ENCODE measurements at places on chromosomes 7 and 10. TPM values are rescaled to one million over a fixed set of nuclear protein-coding genes. Genes with fewer than 3 reads are reported as not detected.

- no peak for DNase-seq
Observed at GRCh38 chr10:125711110-125711750, 8.3 kb upstream of the EDRF1 start.

- DNase-seq: no peak
Observed at GRCh38 chr10:61751599-61751998, 88.9 kb downstream of the CABCOCO1 start.

DNA sequence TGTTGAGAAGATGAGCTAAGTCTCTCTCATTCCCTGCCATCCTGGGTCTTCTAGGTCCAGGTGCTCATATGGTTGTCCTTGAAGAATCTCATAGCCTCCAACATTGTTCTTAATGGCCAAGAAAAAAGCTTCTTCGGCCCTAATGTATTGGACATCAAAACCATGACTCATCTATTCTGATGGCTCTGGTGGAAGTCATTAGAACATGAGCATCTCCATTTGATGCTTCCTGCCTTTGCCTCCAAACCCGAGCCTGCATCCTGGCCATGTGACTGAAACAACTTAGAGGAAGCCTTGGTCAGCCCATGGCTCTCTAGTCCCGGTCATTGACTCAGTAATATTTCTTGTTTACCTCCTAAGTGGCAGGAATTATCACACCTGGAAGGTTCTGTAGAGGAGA, 264.1 kb upstream of the FZD8 start:
- no peak for DNase-seq

DNA sequence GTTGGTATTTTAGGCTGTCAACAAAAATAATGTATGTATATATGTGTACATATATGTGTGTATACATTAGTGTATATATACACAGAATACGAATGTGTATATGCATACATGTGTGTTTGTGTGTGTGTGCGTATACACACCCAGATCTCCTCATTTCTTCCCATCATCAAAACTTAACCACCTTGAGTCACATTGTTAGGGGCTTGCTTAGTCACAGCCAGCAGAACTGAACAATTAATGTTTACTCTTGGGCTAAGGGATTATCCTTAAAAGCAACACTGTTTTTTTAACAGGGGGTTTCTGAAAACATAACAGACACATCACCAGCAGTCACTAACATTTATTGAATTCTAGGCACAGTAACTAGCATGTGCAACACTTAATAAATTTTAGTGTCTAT, 83.0 kb upstream of the ASAH2 start:
- no peak for DNase-seq

Gene CCL24
- 2.3 TPM for polyA plus RNA-seq

Gene CYP26A1
- not detected for polyA plus RNA-seq

DNA sequence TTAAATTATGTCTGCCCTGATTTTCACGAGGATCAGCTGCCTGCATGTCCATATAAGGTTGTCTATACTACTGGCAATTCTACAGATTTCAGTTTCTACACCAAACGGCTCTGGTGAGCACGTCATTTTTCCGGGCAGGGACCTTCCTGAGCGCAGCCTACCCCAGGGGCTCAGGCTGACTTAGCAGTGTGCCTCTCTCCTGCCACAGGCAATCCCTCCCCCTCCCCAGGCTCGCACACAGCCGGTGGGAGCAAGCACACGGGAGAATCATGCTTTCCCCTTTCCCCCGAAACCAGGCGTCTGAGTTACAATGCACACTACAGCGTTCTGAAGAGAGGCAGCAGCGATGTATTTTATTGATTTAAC, 1.7 kb downstream of the KLF6 start:
- DNase-seq: no peak

DNA sequence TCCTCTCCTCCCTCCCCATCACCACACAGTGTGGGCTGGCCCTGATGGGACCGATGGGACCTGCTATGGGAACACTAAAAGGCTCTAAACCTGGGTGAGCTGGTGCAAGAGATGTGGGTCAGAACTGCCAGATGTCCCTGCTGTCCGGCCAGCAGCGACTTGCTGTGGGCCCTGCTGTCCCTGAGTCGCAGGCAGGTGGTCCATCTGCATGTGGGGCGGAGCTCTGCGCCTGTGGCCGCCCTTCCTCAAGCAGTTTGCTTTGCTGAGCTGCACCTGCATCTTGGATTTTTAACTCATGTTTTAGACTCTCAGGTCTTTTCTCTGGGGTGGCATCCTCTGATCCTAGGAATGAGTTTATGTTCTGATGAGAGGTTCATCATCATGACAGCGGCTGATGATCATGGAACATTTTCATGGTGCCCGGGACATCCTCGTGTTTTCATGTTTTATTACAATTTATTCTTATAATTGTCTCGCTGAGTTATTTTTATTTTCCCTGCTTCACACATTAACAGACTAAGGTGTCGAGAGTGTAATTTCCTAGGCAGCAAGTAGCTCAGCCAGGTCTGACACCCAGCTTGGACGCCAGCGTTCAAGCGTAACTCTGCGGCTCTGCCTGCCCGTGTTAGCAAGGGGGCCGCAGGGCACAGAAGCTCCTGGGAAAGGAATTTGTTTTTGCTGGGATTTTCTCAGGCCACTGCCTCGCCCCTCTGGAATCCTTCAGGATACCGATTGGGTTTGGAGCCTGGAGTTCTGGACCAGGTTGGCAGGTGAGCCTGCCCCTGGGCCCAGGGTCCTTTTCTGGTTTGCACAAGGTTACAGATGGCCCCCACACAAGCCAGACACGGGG, 615.2 kb upstream of the FOXK1 start:
- DNase-seq: no peak

Gene CYP3A7
- polyA plus RNA-seq: 14.2 TPM

DNA sequence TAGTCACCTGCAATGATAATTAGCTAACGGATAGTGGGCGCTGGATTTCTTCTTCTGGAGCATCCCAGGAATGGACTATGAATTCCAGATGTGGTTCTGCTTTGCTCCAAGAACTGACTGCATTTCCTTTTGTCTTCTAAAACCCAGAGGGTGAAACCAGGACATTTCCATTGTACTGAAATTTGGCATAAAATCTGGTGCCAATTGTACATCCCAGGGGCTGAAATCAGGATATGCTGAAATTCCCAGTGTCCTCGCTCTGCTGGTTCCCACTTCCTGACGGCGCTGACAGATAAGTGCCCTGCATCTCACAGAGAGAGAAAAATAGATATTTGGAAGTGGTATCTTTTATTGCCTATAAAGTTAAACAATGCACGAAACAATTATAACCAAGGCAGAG, 31.9 kb downstream of the RBM20 start:
- no peak for DNase-seq

Gene RTKN2
- polyA plus RNA-seq: 13.4 TPM

- no peak for DNase-seq
Observed at GRCh38 chr10:79159785-79160184, 91.0 kb downstream of the ZMIZ1 start.

Gene PRDX3
- polyA plus RNA-seq: 271 TPM

Gene OR9A2
- polyA plus RNA-seq: not detected

DNA sequence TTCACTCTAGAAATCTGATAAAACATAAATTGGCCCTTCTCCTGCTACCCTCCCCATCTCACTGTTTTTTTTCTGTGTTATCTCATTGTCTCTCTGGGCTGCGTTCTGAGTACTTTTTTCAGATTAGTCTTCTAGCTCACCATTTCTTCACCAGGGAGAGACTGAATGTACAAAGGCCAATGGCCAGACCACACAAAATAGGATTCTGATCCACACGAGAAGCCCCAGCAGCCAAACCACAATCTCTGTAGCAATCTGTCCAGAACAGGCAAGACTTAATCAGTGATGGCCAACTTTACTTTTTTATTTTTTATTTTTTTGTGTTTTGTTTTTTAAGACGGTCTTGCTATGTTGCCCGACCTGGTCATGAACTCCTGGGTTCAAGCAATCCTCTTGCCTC, 55.9 kb upstream of the PAPSS2 start:
- no peak for DNase-seq

GRCh38 chr7:20304366-20304765, 26.3 kb upstream of the ITGB8 start:
- no peak for DNase-seq

DNA sequence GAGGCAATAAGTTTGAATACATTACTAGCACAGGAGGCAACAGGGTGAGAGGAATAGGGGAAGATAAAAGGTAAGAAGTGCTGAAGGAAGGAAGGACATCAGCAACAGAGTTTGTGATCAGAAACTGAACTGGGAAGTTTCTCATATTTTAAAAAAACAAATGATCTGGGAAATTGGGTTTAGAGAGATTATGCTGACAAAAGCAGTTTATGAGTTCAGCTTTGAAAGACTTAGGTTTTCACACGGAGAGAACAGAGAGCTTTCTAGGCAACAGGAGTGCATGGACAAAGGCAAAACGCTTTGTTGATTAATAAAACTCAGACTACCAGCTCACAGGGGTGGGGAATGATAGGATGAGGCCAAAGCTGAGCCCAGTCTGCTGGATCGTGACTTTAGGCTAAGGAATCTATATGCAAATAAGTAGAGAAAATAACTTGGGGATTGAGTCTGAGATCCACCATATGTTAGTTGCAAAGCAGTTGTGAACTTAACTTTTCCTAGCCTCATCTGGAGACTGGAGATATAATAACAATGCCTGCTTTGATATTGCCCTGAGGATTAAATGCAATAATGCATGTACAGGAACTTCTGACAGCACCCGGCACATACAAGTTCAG, 4.2 kb downstream of the OSBPL3 start:
- no peak for DNase-seq

- no peak for DNase-seq
Observed at GRCh38 chr7:126210707-126211106, 1042.0 kb downstream of the GRM8 start.

GRCh38 chr7:123522066-123522465, 12.3 kb downstream of the IQUB start:
- DNase-seq: no peak

DNA sequence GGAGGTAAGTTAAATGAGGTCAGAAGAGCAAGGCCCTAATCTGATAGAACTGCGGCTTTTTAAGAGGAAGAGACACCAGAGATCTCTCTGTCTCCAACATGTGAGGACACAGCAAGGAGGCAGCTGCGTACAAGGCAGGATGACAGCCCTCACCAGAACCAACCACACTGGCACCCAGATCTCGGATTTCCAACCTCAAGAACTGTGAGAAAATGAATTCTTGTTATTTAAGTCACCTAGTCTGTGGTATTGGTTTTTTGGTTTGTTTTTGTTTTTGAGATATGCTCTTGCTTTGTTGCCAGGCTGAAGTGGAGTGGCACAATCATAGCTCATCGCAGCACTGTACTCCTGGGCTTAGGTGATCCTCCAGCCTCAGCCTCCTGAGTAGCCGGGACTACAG, 127.2 kb downstream of the DLG5 start:
- DNase-seq: no peak

Gene ACTR3C
- 5.6 TPM for polyA plus RNA-seq

- DNase-seq: no peak
Observed at GRCh38 chr7:106729720-106730385, 68.9 kb upstream of the CCDC71L start.

DNA sequence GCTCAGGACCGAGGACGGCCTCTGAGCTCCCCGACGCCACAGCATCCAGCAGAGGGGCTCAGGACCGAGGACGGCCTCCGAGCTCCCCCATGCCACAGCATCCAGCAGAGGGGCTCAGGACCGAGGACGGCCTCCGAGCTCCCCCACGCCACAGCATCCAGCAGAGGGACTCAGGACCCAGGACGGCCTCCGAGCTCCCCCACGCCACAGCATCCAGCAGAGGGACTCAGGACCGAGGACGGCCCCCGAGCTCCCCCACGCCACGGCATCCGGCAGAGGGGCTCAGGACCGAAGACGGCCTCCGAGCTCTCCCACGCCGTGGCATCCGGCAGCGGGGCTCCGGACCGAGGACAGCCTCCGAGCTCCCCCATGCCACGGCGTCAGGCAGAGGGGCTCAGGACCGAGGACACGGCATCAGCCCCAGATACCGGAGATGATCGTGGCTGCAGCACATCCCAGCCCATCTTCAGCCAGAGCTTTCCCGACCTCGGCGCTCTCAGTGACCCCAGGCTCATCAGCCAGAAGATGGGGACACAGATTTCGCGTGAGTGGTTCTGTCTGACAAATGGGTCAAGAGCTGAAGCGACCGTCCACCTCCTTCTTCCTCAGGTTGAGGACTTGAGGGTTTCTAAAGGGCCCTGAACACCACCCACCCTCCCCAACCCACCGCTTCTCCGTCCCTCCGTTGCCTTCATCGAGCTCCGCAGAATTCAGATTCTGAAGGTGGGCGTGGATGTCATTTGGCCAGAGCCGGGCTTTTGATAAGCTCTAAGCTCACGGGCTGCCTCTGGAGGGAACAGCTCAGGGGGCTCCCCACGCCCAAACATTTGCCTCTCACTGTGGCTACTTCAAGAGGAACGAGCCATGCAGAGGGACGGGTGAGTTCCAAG, 55.8 kb upstream of the DNAAF5 start:
- no peak for DNase-seq

GRCh38 chr10:51224671-51225161, 150.4 kb downstream of the PRKG1 start:
- no peak for DNase-seq

GRCh38 chr7:1695800-1696454, 25.9 kb downstream of the ELFN1 start:
- DNase-seq: no peak

Gene OR2A14
- 0.09 TPM for polyA plus RNA-seq

Gene DGKB
- polyA plus RNA-seq: 3.0 TPM

- DNase-seq: no peak
Observed at GRCh38 chr10:85266808-85267207, 938.4 kb downstream of the CCSER2 start.

Gene CLCN1
- 0.24 TPM for polyA plus RNA-seq

DNA sequence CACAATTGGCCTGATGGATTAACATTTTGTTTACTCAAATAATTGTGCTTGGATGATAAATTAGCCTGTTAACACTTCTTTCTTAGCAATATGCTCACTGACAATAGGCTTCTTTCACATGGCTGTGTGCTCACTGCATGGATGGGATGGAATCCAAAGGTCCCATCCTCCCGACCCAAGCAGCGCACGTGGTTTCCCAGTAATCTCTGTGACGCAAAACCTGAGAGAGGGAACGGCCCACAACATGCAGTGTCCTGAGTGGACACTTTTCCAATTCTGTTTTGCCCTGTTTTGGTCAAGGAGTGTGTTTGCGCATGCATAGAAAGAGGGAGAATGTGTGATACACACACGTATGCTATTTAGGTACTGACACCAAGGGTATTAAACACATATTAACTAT, 42.1 kb upstream of the RASGEF1A start:
- DNase-seq: no peak

DNA sequence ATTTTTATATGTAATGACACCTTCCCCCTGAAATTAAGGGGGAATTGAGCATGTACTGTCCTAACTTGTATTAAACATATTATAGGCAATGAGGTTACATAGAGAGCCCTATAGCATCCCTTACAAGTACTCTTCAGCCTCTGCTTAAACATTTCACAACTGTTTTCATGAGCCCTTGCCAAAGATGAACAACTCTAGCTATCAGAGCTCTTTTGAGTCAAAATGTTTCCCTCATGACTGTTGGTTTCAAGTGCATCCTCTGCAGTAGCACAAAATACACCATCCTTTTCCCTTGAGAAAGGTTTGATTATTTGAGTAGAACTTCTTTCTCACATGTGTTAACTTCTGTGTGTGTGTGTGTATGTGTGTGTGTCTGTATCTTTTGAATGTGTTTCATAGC, 1157.6 kb upstream of the CELF2 start:
- DNase-seq: no peak

Gene TDRD1
- polyA plus RNA-seq: not detected
